ENCODE measurements at places on chromosomes 2 and 18.

- DNase-seq, result no peak
Observed at GRCh38 chr18:53551868-53552426, 672.5 kb downstream of the MBD2 start.

- peak; percentile 75 for DNase-seq
Observed at GRCh38 chr2:44269831-44270230, 5.4 kb upstream of the SLC3A1 start.

DNA sequence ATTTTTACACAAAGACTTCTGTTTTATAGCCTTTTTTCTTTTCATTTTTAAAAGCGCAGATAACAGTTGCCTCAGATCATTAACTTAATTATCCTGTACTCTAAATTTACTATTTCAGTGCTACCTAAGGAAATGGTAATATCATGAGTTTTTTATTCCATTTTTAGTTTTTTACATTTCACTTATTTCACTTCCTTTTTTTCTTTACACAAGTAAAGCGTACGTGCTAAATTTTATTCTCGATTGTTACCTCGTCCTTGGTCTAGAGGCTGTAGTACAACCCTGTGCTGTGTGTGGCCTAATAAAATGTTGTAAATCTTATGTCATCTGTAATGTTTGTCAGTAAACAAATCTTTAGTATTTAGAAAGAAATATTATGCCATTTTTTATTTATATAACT, 49.2 kb downstream of the CRIM1 start:
- DNase-seq, result no peak

- no peak for DNase-seq
Observed at GRCh38 chr2:68295516-68295915, 24.2 kb downstream of the CNRIP1 start.

DNA sequence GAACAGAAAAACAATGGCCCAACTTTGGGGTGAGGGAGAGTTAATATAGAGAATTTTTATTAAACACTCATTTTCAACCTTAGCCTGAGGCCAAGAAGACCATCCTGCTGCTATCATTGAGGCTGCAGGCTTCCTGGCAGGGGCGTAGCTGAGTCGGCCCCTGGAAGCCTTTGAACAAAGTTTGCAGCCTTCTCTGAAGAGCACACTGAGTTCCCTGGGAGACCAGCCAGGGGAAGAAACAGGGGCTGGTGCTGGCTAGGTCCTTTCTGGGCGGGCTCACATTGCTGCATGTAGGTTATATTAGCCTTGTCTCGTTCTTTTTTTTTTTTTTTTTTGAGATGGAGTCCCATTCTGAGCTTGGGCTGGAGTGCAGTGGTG, 126.8 kb upstream of the HS6ST1 start:
- DNase-seq, result no peak

GRCh38 chr2:763766-764525, 86.7 kb upstream of the TMEM18 start:
- DNase-seq, result no peak

GRCh38 chr2:74578408-74578807, 23.9 kb downstream of the DOK1 start:
- no peak for DNase-seq

GRCh38 chr2:45257820-45258219, 248.6 kb upstream of the SIX2 start:
- no peak for DNase-seq

GRCh38 chr18:51053814-51054213, 23.8 kb downstream of the SMAD4 start:
- DNase-seq, result no peak

- no peak for DNase-seq
Observed at GRCh38 chr2:196372276-196372809, 201.0 kb upstream of the STK17B start.

DNA sequence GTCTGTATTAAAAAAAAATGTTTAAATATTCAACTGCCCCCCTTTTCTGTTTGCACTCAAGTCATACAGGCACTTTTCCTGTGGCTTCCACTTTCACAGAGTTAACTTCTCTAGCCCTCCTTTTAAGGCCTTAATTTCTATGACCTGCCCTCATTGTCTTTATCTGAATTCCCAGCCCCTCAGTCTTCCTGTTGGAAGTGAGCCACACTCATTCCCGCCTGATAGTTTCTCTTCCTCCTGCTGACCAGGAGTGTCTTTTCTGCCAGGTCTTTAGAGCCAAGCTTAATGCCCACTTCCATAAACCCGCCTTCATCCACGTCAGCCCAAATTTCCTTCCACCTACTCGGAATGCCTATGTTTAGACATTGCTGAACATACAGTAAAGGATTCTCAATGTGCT, 10.5 kb downstream of the COPS8 start:
- DNase-seq, result no peak

DNA sequence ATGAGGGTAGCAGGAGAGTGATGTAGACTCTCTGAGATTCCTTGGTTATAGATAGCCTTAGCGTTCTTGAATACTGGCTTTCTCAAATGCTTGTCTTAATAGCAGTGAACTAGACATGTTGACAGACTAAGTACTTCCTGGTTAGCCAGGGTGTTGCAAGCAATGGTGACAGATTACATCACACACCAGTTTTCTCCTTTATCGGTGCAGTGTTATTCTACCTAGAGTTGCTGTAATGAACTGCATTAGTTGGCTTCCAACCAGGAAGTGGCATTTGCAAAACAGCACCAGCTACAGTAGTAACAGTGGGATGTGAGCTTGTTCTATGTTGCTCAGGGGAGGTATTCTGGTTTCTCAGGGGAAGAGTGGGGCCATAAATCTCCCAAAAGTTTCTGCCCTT, 582.2 kb upstream of the DDX18 start:
- DNase-seq, result no peak
